ENCODE measurements at places on chromosomes 4 and X. TPM values are rescaled to one million over a fixed set of nuclear protein-coding genes. Genes with fewer than 3 reads are reported as not detected.

The NOX1 gene
- not detected for total RNA-seq

DNA sequence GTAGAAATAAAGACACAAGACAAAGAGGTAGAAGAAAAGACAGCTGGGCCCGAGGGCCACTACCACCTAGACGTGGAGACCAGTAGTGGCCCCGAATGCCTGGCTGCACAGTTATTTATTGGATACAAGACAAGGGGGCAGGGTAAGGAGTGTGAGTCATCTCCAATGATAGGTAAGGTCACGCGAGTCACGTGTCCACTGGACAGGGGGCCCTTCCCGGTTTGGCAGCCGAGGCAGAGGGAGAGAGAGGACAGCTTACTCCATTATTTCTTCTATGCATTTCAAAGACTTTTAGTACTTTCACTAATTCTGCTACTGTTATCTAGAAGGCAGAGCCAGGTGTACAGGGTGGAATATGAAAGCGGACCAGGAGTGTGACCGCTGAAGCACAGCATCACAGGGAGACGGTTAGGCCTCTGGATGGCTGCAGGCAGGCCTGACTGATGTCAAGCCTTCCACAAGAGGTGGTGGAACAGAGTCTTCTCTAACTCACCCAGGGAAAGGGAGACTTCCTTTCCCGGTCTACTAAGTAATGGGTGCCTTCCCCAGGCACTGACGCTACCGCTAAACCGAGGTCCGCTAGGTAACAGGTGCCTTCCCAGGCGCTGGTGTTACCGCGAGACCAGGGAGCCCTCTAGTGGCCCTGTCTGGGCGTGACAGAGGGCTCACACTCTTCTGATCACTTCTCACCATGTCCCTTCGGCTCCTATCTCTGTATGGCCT, 44.9 kb downstream of the ZBTB49 start:
- DNase-seq: peak; percentile 77
- H3K27ac ChIP-seq: no peak overlapping the region
- H3K4me3 ChIP-seq: no peak overlapping the region
- no peaks in the 10 kb centered on the region for H3K4me1 ChIP-seq
- H3K36me3 ChIP-seq: no peaks in the 10 kb centered on the region
- no peaks in the 10 kb centered on the region for H3K27me3 ChIP-seq

GRCh38 chrX:31219174-31219573, 147.3 kb upstream of the FTHL17 start:
- H3K4me1 ChIP-seq: no peaks in the 10 kb centered on the region
- H3K36me3 ChIP-seq: no peaks in the 10 kb centered on the region
- no peaks in the 10 kb centered on the region for H3K27me3 ChIP-seq
- DNase-seq: no peak
- H3K27ac ChIP-seq: no peak overlapping the region

The ADRA2C gene
- 2.5 TPM for total RNA-seq

- H3K27ac ChIP-seq: no peak overlapping the region
- H3K4me3 ChIP-seq: no peak overlapping the region
- H3K27me3 ChIP-seq: no peaks in the 10 kb centered on the region
- H3K4me1 ChIP-seq: no peaks in the 10 kb centered on the region
Measured at GRCh38 chr4:175671491-175671934, 140.6 kb downstream of the GPM6A start.

GRCh38 chrX:9595174-9595573, 130.3 kb downstream of the TBL1X start:
- no peak overlapping the region for H3K4me3 ChIP-seq
- no peaks in the 10 kb centered on the region for H3K27me3 ChIP-seq
- no peak overlapping the region for H3K27ac ChIP-seq
- H3K4me1 ChIP-seq: no peaks in the 10 kb centered on the region
- no peaks in the 10 kb centered on the region for H3K36me3 ChIP-seq
- DNase-seq: no peak

GRCh38 chrX:113059714-113060113, 219.1 kb upstream of the AMOT start:
- no peaks in the 10 kb centered on the region for H3K4me1 ChIP-seq
- no peaks in the 10 kb centered on the region for H3K27me3 ChIP-seq
- no peak overlapping the region for H3K4me3 ChIP-seq
- no peak overlapping the region for H3K27ac ChIP-seq
- H3K36me3 ChIP-seq: no peaks in the 10 kb centered on the region
- no peak for DNase-seq

- H3K27ac ChIP-seq: no peak overlapping the region
- no peaks in the 10 kb centered on the region for H3K27me3 ChIP-seq
- DNase-seq: no peak
- no peaks in the 10 kb centered on the region for H3K36me3 ChIP-seq
- no peaks in the 10 kb centered on the region for H3K4me1 ChIP-seq
- H3K4me3 ChIP-seq: no peak overlapping the region
Measured at GRCh38 chrX:107894038-107894437, 68.4 kb downstream of the MID2 start.

The PNMA6A gene
- total RNA-seq: 1.2 TPM

The XK gene
- 2.2 TPM for total RNA-seq

DNA sequence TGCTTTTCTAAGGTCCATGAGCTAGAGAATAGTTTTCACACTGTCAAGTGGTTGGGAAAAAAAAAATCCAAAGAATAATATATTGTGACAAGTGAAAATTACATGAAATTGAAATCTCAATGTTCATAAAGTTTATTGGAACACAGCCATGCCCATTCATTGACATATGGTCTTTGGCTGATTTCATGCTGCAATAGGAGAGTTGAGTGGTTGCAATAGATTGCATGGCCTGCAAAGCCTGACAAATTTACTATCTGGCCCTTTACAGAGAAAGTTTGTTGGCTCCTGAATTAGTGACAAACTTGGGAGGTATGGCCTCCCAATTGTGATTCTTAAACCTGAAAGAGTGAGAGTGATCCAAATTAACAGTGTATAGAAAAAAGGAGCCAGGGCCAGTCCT, 115.5 kb upstream of the FAM9C start:
- H3K27ac ChIP-seq: no peak overlapping the region
- H3K27me3 ChIP-seq: no peaks in the 10 kb centered on the region
- no peak for DNase-seq
- H3K36me3 ChIP-seq: no peaks in the 10 kb centered on the region
- no peak overlapping the region for H3K4me3 ChIP-seq

DNA sequence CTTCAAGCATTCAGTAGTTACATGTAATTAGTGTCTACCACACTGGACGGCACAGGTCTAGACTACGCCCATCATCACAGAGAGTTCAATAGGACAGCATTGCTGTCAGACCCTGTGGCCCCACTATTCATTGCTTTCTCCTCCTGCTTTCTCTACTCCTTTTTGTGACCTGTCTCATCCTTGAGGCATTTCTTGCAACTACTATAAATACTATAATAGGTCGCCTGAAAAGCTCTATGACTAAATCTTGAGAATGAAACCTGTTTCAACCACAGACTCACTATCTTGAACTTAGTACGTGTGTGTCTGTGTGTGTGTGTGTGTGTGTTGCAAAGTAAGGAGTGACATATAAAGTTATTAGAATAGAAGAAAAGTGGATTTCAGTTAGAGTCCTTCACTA, 252.9 kb upstream of the KLF3 start:
- DNase-seq: no peak
- no peaks in the 10 kb centered on the region for H3K36me3 ChIP-seq
- H3K27ac ChIP-seq: no peak overlapping the region
- H3K27me3 ChIP-seq: no peaks in the 10 kb centered on the region
- no peaks in the 10 kb centered on the region for H3K4me1 ChIP-seq
- H3K4me3 ChIP-seq: no peak overlapping the region

- H3K4me3 ChIP-seq: no peak overlapping the region
- H3K4me1 ChIP-seq: peaks cover 75% of the 10 kb centered on the region
- H3K27ac ChIP-seq: peak overlapping the region; percentile 14
- DNase-seq: no peak
Measured at GRCh38 chr4:10104211-10104990, 12.2 kb downstream of the WDR1 start.

DNA sequence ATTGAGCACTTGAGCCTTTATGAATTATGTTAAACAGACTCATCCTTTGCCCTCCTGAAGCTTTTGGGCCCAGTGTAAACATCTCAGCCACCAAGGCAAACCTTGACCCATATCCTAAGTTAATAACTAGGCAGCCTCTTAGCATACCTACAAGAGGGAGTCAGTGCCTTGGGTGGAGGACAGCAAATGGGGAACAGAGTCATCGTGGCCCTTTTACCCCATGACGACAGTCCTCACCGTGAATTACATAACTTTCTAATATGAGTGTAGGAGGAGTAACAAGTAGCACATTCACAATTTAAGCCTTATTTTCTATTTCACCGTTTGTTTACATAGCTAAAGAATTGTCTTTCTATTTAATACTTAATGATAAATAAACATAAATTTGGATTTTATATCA, 16.8 kb downstream of the CLDN22 start:
- peaks cover 6% of the 10 kb centered on the region for H3K36me3 ChIP-seq
- H3K4me3 ChIP-seq: no peak overlapping the region
- no peak for DNase-seq
- no peaks in the 10 kb centered on the region for H3K27me3 ChIP-seq
- H3K4me1 ChIP-seq: no peaks in the 10 kb centered on the region

DNA sequence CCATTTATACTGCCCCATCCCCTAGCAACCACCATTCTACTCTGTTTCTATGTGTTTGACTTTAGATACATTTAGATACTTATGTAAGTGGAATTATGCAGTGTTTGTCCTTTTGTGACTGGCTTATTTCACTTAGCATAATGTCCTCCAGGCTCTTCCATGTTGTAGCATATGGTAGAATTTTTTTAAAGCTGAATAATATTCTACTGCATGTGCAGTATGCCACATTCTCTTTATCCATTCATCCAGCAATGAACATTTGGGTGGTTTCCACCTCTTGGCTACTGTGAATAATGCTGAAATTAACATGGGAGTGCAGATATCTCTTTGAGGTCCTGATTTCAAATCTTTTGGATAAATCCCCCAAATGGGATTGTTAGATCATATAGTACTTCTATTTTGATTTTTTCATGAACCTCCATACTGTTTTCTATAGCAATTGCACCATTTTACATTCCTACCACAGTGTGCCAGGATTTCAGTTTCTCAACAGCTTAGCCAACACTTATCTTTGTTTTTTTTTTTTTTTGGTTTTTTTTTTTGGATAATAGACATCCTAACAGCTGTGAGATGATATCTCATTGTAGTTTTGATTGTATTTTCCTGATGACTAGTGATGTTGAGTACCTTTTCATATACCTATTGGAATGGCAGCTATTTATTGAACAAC, 105.9 kb upstream of the LNX1 start:
- no peaks in the 10 kb centered on the region for H3K4me1 ChIP-seq
- DNase-seq: no peak
- H3K27ac ChIP-seq: no peak overlapping the region
- no peaks in the 10 kb centered on the region for H3K36me3 ChIP-seq

GRCh38 chr4:86990510-86990909, 55.7 kb downstream of the AFF1 start:
- H3K4me1 ChIP-seq: peaks cover 10% of the 10 kb centered on the region
- H3K27ac ChIP-seq: no peak overlapping the region
- H3K36me3 ChIP-seq: no peaks in the 10 kb centered on the region
- DNase-seq: no peak
- H3K4me3 ChIP-seq: no peak overlapping the region

The GABRA4 gene
- total RNA-seq: not detected

GRCh38 chr4:97104006-97104405, 1039.3 kb downstream of the STPG2 start:
- DNase-seq: no peak
- H3K36me3 ChIP-seq: no peaks in the 10 kb centered on the region
- H3K27me3 ChIP-seq: no peaks in the 10 kb centered on the region
- no peaks in the 10 kb centered on the region for H3K4me1 ChIP-seq
- H3K27ac ChIP-seq: no peak overlapping the region
- H3K4me3 ChIP-seq: no peak overlapping the region

The PPARGC1A gene
- 10.5 TPM for total RNA-seq

DNA sequence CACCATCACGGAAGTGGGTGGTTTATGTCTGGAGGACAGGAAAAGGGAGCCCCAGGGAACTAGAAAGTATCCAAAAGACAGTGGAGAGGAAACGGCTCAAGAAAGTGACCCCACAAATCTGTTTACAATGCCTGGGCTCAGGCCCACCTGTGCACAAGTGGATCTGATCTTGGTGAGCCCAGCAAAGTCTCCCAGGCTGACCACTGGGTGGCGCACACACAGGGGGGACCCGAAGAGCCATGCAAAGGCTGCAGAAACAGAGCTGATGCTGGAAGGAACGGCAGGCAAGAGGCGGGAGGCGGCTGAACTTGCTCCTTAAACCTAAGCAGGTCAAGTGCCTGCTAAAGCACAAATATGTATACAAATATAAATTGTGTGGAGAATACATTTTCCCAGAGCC, 9.6 kb downstream of the HAUS7 start:
- DNase-seq: peak; percentile 52
- H3K36me3 ChIP-seq: peaks cover 5% of the 10 kb centered on the region
- no peak overlapping the region for H3K4me3 ChIP-seq
- H3K27me3 ChIP-seq: no peaks in the 10 kb centered on the region
- H3K27ac ChIP-seq: no peak overlapping the region

The CNKSR2 gene
- total RNA-seq: 4.6 TPM

The CSAG1 gene
- not detected for total RNA-seq

- DNase-seq: no peak
- peaks cover 5% of the 10 kb centered on the region for H3K4me1 ChIP-seq
- no peaks in the 10 kb centered on the region for H3K36me3 ChIP-seq
- no peak overlapping the region for H3K4me3 ChIP-seq
- H3K27ac ChIP-seq: no peak overlapping the region
- no peaks in the 10 kb centered on the region for H3K27me3 ChIP-seq
Measured at GRCh38 chr4:14857475-14857874, 144.8 kb upstream of the CPEB2 start.

GRCh38 chr4:188015025-188015940, 19.7 kb downstream of the ZFP42 start:
- H3K36me3 ChIP-seq: no peaks in the 10 kb centered on the region
- H3K4me3 ChIP-seq: no peak overlapping the region
- H3K4me1 ChIP-seq: no peaks in the 10 kb centered on the region
- no peak overlapping the region for H3K27ac ChIP-seq
- no peaks in the 10 kb centered on the region for H3K27me3 ChIP-seq

The EMCN gene
- total RNA-seq: 53.3 TPM

- H3K36me3 ChIP-seq: no peaks in the 10 kb centered on the region
- H3K27ac ChIP-seq: no peak overlapping the region
- no peak for DNase-seq
Measured at GRCh38 chrX:114272096-114272686, 311.7 kb upstream of the HTR2C start.

The COL4A5 gene
- 26.0 TPM for total RNA-seq

The ELK1 gene
- total RNA-seq: 25.3 TPM

DNA sequence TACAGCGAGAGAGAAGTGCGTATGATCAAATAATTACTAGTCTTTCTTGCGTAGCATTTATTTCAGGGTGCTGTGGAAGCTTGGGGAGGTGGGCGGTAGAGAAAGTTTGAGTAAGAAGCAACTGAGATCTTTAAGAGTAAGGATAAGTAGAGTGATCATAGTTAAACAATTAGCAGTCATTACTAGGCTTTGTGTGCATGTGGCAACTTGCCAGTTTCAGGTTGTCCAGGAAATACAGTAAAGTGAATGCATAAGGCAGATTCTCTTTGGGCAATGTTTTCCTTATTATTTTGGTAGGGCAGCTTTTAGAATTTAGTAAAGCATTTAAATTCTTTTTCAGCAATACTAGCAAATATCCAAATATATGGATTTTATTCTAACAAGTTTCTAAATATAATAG, 57.0 kb downstream of the HPGDS start:
- DNase-seq: no peak
- no peak overlapping the region for H3K27ac ChIP-seq
- peaks cover 86% of the 10 kb centered on the region for H3K36me3 ChIP-seq

Measured in lower lobe of right lung (tissue), 2 donors.